ENCODE measurements at places on chromosomes 12 and 14. TPM values are rescaled to one million over a fixed set of nuclear protein-coding genes. Genes with fewer than 3 reads are reported as not detected.

- no peak for DNase-seq
Measured at GRCh38 chr12:110254971-110255540, 26.0 kb upstream of the ATP2A2 start.

DNA sequence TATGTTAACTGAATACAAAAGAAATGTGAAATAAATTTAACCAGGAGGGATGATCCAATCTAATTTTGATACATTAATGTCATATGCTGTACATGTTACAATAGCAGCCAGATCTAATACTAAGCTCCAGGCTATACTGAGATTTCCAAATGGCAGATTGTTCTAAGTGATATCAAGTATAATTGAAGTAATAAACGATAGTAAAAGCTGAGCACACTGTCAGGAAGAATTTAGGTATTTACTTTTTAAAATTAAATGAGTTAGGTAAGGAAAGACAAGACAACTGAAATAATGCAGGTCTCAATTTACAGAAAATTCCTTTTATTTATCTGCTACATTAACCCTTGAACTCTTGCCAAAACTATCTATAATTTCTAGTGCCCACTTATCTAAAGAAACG lies 39.9 kb downstream of the INSM2 start:
- no peak for DNase-seq

DNA sequence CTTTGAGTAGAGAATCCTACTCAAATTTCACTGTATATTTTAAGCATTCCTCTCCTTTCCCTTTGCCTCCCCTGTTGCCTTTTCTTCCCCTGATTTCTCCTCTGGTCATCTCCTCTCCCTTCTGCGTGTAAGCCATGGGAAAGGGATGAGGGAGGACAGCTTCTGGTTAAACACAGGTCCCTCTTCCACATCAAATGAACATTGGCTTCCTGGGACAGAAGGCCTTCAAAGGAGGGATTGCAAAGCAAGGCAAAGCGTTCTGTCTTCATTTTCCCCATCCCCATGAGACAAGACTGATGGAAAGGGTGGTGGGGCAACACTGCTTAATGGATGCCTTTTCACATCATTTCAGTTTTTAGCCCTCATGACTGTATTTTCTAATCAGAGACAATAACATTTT lies 26.2 kb downstream of the GPRC5A start:
- DNase-seq, result no peak

DNA sequence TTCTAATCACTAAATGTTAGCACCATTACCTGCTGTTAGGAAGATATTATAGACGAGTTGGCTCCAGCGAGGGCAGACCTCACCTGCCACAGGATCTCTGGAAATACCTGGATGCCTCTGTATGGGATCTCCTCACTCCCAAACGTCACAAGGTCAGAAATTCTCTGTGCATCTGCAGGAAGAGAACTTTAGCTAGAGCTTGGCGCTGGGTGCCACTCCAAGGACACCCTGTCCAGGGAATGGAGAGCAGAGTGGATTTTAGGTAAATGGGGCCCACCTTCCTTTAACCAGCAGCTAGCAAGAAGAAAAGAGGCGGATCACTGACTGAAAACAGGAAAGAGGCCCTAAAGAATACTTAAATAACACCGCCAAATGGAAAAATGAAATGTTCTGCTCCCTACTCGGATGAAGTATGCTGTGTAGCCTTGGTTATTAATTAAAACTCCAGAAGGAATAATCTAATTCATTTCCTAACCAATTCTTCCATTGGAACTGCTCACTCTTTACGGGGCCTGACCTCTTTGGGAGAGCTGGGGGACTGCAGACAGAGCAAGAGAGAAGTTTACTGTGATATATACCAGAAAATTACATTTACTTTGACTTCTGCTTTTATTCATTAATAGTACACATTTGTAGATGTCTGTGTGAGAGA lies 4.2 kb upstream of the FOXG1 start:
- DNase-seq, result no peak

Gene PAX9
- total RNA-seq, result not detected

Gene KLRF1
- total RNA-seq, result not detected

Gene CPM
- total RNA-seq, result 0.34 TPM

Gene WSCD2
- not detected for total RNA-seq

Gene NGB
- total RNA-seq, result not detected

Gene FOXA1
- not detected for total RNA-seq

Gene TXNDC16
- 8.8 TPM for total RNA-seq

Data from activated CD8-positive, alpha-beta T cell treated with anti-CD3 and anti-CD28 coated beads, Interleukin-2, amount 10 ng/mL, durations not matched to agents 7 days and 5 days (primary cell).